LHCN-M2 (cell line): ENCODE measurements at places on chromosomes 12 and 14.

DNA sequence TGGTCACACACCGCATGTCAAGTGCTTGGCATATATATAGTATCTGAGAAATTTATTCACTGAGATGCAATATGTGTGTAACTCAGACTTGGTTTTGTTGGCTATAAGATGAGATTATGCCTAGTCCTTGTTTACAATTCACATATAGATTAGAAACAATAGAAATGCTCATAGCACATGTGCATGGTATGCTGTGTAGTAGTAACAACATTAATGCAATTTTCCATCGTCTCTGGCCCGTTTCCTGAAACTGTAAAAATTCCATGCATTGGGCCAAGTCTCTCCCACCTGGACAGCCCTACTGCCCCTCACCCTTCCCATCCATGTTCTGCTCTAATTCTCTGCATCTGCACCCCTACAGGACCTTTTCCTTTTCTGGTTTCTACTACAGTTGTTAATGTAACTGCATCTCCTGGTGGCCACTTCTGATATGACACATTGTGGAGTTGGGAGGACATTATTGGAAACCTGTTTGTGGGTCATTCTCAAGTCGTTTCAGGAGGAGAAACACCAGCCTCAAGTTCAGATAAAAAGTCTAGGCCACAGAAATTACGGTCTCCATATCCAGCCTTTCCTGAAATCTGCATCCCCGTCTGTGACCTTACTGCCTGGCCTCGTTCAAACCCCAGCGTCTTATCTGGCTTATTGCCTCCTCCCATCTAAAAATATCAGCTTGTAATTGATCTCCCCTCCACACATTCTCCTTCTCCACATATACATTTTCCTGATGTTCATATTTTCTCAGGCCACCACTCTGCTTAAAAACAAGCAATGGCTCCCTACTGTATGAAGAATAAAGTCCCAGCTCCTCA, 37.5 kb downstream of the EMP1 start:
- DNase-seq: peak; percentile 69

DNA sequence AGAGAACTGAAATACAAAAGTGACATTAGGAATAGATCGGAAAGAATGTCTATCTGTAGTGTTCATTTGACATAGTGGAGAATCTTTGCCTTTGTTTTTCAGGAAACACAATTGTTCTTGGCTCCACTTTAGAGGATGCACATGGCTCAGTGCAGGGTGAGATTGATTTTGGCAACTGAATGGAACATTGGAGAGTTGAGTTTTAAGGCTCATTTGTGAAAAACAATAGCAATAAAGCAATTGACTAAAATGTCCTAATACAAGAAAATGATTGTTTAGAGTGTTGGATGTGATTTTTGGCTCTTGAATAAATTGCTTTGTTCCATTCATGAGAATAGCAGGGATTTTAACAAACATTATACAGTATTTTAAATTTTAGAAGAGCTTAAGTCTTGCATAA, 116.4 kb downstream of the SLC38A1 start:
- no peak for DNase-seq

DNA sequence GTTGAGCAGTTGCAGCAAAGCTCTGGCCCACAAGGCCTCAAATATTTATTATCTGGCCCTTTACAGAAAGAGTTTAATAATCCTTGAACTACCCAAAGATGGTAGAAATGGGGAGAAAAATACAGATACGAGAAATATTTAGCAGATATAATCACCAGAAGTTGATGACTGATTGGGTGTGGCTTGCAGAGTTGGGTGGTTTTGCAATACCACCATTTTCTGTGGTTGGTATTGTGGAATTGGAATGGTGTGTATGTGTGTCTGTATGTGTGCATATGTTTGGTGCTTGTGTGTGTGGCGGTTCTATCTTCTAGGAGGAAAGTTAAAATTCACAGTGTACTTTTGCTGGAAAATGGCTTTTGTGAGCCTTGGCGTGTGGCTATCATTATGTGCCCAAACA, 85.4 kb upstream of the MANSC4 start:
- peak; percentile 67 for DNase-seq

- DNase-seq: no peak
These were observed 84.6 kb downstream of the ESR2 start for GRCh38 chr14:64209444-64210131.

- DNase-seq: no peak
These were observed 502.6 kb downstream of the DIO2 start for GRCh38 chr14:79708426-79709388.

DNA sequence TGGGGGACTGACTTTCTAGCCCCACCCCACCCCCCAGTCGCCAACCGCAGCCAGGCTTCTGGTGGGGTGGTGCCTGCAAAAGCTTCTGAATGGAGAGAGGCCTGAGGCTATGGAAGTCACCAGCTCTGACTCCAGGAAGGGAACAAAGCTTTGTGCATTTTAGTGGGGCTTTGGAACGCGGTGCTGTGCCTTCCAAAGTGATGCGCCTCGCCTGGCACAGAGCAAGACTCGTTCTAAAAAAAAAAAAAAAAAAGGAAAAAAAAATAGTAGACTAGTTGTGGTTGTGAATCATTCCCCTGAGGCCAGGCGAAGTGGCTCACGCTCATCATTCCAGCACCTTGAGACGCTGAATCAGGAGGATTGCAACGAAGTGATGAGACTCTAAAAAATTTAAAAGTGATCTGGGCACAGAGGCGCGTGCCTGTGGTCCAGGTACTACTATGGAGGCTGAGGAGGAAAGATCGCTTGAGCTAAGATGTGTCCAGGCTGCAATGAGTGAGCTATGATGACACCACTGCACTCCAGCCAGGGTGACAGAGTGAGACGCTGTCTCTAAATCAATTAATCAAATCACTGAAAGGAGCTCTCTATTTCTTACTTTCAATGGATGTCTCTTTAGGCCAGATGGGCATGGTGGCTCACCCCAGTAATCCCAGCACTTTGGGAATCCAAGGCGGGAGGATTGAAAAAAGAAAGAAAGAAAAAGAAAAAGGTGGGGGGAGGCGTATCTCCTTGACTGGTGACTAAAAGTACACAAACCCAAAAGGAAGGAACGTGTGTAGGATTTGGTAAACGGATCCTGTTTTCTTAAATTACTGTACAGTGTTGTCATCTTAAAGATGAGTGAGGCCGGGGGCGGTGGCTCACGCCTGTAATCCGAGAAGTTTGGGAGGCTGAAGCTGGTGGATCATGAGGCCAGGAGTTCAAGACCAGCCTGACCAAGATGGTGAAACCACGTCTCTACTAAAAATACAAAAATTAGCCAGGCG, 259.6 kb upstream of the ALG10B start:
- no peak for DNase-seq

DNA sequence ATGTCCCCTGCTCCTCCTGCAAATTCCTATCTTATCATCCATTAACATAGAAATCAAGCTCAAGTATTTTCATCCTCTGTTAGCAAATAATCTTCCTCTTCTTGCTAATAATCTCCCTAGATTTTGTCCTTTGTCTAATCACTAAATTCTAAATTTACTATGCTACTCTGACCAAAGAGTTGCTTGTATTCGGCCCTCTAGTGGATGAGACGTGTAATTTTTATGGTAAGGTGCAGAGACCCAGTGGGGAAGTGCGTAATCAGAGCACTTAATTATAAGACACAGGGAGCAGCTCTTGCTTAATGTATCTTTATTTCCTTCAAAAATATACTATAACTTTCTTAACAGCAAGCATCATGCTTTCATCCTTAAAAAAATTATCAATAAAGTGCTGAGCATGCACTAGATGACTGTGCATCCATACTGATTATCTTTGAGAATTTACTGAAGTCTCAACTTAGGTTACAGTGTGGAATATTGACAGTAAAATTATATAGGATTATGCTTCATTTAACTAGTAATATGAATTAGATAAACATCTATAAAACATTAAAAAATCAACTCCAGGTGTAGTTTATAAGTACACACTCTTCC, 212.6 kb downstream of the SLC16A7 start:
- peak; percentile 32 for DNase-seq
